ENCODE measurements at places on chromosomes 2 and 18.

DNA sequence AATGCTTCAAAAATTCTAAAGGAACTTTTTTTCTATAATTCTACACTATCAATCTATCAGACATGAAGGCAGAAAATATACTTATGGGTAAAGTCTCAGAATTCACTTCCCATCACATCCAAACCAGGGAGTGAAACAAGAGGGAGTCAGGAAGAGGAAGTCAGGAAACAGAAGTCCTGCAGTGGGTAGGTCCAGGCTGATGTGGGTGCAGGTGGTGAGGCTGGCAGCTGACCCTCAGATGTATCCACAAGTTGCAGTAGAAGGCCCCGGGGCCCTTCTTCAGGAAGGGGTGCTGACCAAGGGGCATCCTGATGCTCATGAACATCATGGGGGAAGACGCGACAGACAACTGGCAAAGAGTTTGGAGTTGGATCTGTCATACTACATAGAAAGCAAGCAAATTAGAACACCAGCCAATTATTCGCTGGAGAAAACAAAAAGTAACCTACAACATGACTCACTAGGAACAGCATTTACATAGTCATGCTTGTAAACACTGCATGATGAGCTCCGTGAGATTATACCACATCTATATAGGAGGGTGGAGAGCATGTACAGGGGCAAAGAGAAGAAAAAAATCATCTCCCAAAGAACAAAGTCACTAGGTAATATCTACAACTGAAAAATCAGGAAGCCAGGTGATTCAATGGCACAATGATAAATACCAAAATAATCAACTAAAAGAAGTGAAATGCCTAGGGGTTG is 4.2 kb downstream of the UXS1 start:
- no peak for DNase-seq

DNA sequence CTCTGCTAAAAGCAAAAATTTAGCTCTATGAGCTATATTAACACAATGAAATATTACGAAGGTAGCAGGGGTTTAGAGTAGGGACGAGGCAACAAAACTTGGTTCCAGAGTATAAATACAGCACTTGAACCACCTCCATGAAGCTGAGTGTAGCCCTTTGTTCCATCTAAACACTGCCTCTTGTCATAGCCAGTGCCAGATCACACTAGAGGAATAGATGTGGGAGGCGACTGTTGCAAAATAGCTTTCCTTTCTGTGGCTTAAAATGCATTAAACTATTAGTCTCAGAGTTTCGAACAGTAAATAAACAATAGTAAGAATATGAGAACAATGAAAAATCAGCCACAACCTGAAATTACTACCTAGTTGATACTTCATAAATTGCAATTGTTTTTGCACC is 29.8 kb downstream of the PIEZO2 start:
- no peak for DNase-seq

- no peak for DNase-seq
Observed at GRCh38 chr2:128503399-128504245, 185.0 kb upstream of the HS6ST1 start.

- no peak for DNase-seq
Observed at GRCh38 chr2:232886176-232886575, 16.1 kb downstream of the SNORC start.

- DNase-seq = no peak
Observed at GRCh38 chr18:50633992-50634391, 74.1 kb downstream of the MAPK4 start.

- no peak for DNase-seq
Observed at GRCh38 chr18:63681449-63682340, 20.0 kb upstream of the SERPINB3 start.

DNA sequence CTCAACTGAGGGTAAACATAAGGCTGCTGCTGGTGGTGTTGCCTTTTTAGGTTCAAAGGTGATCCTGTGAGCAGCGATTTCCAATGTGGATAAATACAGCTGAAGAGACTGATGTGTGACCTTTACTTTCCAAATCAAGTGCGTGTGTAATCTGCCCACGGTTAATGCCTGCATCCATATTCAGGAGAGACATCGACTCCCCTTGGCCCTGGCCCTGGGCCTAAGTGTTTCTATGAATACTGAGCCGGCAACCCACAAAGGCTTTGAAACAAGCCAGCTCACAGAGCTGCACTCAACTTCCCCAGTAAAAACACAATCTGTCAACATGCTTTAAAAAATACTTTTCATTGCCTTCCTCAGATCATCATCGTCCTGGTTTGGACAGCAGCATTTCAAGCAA is 1026.6 kb downstream of the TMEM182 start:
- no peak for DNase-seq

DNA sequence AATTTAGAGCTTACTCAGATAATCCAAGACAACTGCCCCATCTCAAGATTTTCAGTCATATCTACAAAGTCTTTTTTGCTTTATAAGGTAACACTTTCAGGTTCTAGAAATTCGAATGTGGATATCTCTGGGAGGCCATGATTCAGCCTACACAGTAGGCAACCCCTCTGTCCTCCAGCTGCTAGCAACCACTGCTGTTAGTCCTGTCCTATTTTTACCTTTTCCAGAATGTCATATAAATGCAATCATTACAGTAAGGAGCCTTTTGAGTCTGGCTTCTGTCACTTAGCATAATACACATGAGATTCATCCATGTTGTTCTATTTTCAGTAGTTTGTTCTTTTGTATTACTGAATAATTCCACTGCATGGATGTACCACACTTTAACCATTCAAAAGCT is 28.5 kb upstream of the MARCHF7 start:
- no peak for DNase-seq

GRCh38 chr2:101723371-101724124 is 26.0 kb downstream of the MAP4K4 start:
- no peak for DNase-seq

DNA sequence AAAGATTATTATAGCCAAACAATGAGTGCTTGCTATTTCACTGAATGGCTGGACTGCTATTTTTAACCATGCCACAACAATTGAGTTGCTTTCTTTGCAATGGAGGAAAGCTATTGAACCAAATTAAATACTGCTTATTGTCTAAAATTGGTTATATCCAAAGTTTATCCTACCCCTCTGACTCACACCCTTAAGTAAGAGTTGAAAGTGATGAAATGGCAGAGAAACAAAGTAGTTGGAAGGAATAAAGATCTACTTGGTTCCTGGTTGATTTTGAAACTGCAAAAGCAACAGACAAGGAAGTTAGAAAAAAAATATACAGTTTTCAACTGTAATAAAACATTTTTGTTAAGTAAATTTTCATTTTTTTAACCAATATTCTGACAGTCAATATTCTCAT is 47.5 kb downstream of the EML4 start:
- no peak for DNase-seq

GRCh38 chr18:29034113-29034856 is 857.4 kb upstream of the CDH2 start:
- no peak for DNase-seq
